ENCODE measurements at places on chromosomes 11 and 22.

- DNase-seq: no peak
Measured at GRCh38 chr11:122617297-122617696, 38.2 kb upstream of the UBASH3B start.

GRCh38 chr22:37146051-37146385 is 3.7 kb downstream of the IL2RB start:
- no peak for DNase-seq

DNA sequence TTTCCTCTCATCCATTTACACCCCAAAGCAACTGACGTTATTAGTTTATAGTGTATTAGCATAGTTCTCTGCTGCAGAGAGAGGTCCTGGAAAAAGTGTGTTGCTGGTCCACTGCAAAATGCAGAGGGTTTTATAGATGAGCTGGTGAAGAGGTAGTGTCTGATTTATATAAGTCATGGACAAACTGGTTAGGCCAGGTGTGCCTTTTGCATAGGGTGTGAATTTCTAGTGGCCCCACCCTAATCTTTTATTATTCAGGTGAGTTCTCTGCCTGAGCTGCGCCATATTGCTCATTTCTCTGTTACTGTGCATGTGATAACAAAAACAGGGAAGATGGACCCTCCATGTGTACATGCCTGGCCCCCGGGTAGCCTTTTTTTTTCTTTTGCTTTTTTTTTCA is 43.1 kb upstream of the TRIM77 start:
- DNase-seq: no peak

GRCh38 chr22:44855855-44856254 is 103.5 kb downstream of the ARHGAP8 start:
- no peak for DNase-seq

GRCh38 chr11:9267680-9268079 is 2.5 kb upstream of the DENND5A start:
- DNase-seq: no peak

DNA sequence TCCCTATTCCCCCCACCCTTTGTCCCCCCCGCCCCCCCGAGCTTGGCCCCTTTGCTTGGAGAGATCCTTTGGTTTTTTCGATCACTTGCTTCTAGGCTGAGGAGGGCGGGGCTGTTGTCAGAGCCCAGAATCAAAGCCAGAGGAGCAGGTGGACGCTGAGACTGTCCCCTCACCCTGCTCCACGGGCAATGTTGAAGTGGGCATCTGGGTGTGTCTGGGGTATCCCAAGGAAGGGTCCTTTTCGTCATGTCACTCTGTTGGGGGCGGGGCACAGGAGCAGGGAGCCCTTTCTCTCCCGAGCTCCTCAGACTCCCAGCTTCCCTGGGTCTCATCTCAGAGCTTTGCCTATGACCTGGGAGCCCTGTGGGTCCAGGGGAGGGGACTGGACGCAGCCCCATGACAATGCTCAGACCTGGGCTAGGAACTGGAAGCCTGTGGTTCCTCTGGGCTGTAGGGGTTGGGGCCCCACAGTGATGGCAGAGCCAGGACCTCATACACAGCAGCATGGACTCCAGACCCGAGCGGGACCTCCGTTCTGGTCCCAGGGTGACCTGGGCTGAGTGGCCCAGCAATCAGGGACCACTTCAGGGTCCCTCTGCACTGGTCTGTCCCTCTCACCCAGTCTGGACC is 2.9 kb upstream of the APOBEC3A start:
- no peak for DNase-seq

GRCh38 chr11:77381729-77382665 is 80.5 kb upstream of the GDPD4 start:
- DNase-seq: no peak

- no peak for DNase-seq
Measured at GRCh38 chr11:94840209-94840608, 72.1 kb downstream of the AMOTL1 start.

GRCh38 chr11:15035283-15035682 is 38.1 kb upstream of the CALCB start:
- no peak for DNase-seq

DNA sequence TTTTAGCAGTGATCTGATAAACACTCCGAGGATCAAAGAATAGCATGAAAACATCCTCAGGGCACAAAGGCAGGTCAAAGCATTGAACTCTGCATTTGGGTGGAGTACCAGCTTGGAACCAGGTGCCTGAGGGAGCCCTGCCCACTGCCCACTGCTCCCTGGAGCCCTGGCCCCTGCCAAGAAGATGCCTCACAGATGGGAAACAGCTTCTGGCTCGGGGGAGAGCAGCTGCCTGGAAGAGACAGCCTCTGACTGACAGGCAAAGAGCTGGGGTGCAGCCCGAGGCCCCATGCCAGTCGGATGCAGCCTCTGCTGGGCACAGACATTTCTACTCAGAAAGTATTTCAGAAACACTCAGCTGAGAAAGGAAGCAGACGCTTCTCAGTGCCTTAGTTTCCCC is 13.2 kb downstream of the LMO1 start:
- no peak for DNase-seq

DNA sequence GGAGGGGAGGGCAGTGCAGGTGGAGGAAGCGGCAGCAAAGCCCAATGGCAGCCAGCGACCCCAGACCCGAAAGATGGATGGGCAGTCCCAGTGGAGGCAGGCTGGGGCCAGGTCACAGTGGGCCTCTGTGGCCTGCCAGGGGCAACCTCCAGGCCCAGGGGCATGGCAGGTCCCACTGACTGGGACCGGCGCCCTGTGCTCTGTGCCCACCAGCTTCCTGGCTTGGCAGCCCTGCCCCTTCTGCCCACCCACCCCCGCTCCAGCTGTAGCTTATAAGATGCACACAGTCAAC is 4.3 kb upstream of the KCNK7 start:
- no peak for DNase-seq

DNA sequence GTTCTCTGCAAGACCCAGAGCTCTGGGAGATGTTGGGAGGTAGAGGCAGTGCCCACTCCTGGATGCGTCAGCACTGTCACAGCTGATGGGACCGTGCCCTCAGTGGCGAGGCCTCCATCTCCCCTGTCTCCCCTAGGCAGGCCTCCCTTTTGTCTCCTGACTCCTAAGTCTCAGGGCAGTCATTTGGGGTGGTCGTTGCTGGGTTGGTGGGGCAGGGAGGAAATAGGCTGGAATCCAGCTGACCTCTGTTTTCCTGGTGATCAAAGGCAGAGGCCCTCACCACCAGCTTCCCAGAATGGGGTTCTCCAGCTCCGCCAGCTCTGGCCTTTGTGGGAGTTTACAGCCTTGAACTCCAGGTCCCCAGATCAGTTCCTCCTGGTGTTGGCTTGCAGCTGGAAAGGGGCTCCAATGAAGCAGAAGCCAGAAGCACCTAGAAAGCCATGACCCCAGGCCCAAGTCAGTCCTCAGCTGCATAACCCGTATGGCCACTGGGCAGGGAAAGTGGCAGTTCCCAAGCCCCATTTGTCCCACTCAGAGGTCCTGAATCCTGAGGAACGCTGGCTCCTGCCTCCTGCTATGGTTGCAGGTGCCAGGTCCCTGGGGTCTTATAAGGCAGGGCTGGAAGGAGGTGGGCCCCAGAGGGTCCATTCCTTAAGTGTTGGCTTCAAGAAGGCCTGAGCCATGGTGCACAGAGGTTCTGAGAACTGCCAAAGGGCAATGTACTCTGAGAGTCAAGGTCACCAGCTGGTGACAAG is 7.3 kb upstream of the FXYD2 start:
- no peak for DNase-seq

DNA sequence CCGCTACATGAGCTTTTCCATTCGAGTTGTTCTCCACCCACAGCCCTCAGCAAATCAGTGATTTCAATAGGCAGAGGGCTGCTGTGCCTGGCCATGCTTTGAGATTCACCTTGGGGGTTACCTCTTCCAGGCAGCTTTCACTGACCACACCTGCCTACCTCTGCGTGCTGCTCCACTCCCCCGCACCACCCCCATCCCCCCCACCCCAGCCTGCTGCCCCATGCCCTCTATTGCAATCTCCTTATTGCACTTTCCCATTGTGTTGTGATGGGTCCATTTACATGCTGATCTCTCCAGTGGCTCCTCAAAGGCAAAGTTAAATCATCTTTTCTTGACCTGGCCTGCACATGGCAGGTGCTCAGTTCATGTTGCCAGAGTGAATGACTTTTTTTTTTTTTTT is 18.0 kb upstream of the POLA2 start:
- no peak for DNase-seq

GRCh38 chr11:76587820-76588454 is 82.6 kb downstream of the LRRC32 start:
- no peak for DNase-seq

- no peak for DNase-seq
Measured at GRCh38 chr11:110379936-110380335, 49.8 kb upstream of the FDX1 start.

- no peak for DNase-seq
Measured at GRCh38 chr22:28252539-28252938, 333.5 kb upstream of the PITPNB start.

DNA sequence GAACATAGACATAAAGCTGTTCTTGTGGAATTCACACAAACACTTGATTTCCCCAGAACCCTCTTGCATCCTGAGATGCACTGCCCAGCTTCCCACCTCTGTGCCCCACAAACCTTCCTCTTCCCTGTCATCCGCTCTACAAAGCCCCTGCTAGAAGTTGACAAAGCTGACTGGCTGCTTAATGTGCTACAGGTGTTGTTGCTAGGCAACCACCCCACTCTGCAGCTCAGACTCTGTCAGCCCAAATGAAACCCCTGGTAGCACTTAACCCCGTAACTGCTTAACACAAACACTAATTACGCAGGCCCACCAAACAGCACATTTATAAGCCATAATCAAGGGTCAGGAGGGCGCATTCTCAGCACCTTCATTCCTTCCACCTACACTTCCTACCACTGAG is 172.0 kb upstream of the CADM1 start:
- DNase-seq: no peak

DNA sequence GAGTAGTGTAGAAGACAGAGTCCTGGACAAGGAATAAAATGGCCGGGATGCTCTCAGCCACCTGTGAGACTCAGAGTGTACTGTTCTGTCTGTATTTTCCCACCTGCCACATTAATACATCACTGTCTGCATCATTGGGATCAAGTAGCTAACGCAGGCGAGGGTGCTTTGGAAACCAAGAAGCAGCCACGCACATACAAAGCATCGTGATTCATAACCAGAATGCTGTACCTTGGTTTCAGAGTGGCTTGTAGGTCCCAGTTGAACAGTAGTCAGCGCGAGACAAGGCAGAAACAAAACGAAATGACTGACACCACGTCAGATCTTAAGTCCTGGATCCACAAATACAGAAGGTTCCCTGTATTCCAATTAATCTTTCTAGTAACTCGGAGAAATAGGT is 198.3 kb downstream of the GRIK4 start:
- DNase-seq: no peak

- DNase-seq: no peak
Measured at GRCh38 chr11:78840623-78841022, 266.0 kb upstream of the NARS2 start.

DNA sequence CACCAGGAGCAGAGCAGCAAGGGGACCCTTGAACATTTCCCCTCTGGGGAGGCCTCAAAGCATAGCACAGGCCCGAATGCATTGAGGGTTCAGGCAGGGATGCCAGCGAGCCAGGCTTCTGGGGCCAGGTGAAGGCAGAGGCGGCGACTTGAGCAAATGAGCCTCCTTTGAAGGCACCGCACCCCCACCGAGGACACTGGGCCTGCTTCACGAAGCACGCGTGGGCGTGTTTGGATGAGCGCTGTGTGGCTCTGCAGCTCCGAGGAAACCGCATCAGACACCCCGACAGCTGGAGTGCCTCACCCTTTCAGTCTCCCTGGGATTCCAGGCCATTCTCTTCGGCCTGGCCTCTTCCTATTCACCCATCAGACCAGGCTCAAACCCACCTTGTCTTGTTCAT is 301.8 kb downstream of the NTM start:
- no peak for DNase-seq

- no peak for DNase-seq
Measured at GRCh38 chr11:28529046-28529445, 420.9 kb downstream of the METTL15 start.

DNA sequence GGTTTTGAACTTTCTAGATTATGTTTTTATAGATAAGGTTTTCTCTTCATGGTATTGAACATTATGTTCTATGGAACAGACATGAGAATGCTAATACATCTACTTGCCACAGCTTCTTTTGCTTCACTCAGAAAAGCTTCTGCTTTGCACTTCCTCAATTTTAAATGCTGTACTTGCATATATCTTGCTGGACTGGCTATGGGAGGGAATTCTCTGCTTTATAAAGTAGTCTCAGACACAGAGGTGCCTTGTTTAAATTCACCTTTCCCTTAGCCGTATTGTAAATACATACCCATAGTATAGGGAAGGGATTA is 173.9 kb downstream of the DDX10 start:
- no peak for DNase-seq

- DNase-seq: no peak
Measured at GRCh38 chr11:130964058-130964792, 47.9 kb upstream of the SNX19 start.

GRCh38 chr11:64437426-64437825 is 78.5 kb downstream of the RPS6KA4 start:
- DNase-seq: no peak

DNA sequence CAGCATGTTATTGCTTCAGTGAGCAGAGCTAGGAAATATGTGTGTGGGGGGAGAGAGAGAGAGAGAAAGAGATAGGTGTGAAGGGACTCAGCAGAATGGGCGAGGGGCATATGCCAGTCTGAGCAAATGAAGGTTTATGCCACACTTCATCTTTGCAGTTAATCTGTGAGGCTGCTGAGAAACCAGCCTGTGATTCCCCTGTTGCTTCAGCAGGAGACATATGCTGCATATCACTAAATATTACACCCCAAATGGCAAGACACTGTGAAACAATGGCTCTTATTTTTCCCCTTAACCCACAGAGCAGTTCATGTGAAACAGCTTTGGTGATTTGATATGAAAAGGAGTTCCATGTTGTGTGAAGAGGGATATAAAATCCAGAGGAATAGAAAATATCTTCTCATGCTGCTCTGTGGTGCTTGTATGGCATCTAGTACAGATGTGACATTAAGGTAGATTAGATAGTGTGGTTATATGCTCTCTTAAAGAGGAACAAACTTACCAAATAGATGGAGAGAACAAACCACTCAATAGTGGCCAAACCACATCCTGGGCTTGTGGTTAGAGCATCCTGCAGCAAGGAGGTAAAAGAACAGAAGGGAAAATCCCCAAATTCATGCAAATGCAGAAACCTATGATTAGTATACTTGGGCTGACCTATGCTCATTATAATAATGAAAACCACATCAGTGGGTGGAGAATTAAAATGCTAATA is 864.2 kb downstream of the FAM181B start:
- DNase-seq: no peak

DNA sequence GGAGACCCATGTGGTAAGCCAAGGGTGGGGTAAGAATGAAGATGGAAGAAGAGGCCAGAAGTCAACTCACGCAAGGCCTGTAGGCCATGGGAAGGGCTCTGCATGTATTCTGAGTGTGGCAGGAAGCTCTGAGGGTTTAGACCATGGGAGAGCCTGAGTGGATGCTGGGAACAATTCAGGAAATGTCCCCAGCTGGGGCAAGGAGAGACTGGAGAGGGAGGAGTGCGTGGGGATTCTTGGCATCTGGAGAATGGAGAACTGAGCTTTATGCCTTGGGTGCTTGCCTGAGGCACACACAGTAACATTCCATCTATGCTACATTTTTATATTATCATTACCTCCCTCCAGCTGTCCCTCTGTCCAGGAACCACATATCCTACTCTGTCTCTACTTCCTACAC is 50.4 kb upstream of the CD82 start:
- no peak for DNase-seq

All from activated gamma-delta T cell (primary cell).